Islet precursor cell (in vitro differentiated cells): ENCODE measurements at places on chromosomes 5 and 9.
A peak's percentile ranks its signal among the peaks of the same experiment; 100 is the strongest.

GRCh38 chr9:27541740-27542139, 12.1 kb upstream of the MOB3B start:
- DNase-seq = no peak

GRCh38 chr5:166962461-166962860, 1329.0 kb upstream of the WWC1 start:
- no peak for DNase-seq

GRCh38 chr5:68181039-68181599, 34.4 kb upstream of the PIK3R1 start:
- no peak for DNase-seq

DNA sequence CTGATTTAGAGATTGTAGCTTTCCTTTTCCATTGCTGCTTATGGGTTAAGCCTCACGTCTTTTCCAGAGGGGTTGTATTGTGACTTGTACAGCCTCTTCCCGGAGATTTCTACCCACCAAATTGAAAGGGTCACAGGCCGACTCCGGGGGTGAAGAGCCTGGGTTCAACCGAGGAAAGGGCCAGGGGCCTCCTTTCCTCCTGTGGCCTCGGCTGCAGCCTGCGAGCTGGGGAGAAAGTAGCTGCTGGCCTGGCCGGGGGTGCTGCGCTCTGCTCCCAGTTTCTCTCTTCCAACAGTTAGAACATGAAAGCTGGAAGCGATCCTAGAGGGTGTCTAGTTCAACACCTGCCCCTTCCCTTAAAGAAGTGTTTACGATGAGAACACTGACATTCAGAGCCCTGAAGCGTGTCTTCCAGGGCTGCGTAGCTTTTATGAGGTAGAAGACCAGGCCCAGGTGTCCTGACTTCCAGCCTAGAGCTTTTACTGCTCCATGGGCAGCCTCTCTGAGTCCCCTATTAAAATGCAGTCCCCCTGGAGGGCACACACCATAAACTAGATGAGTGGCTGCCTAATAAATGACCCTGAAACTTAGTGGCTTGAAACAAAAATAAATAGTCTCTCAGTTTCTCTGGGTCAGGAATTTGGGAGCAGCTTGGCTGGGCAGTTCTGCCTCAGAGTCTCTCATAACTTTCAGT, 56.9 kb downstream of the ACER2 start:
- DNase-seq = no peak

DNA sequence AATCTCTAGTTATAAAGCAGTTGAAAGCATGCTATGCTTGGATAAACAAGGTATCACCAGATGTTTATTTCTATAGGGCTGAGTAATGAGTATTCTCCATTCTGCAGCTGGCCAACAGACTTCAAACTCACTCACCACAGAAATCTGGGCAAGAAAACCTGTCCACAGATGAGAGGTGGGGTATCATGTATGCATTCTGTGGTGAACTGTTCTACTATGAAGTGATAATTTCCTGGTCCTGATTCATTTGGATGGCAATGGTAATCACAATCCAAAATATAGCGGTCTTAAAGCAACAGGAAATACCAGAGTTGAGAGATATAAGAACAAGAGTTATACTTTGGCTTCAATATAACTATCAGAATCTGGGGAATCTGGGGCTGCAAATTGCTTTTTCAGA, 65.9 kb upstream of the EFNA5 start:
- DNase-seq = no peak

DNA sequence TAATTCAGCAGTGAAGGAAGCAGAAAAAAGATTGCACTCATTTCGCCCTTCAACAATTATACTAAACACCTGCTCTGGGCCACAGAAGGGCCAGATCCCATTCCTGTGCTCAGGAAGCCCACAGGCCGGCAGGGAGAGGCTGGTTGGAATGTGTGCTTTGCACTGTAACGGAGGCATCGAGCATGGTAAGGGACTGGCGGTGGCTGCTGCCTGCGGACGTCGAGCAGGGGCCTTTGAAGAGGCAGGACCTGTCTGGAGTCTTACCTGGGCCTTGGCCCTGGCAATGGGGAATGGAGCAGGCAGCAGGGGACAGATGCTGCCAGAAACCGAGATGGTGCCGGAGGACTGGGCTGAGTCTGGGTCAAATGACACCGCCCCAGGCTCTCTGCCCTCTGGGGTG, 97.8 kb downstream of the KCNIP1 start:
- peak; percentile 78 for DNase-seq

GRCh38 chr9:92658611-92659010, 11.3 kb downstream of the IPPK start:
- DNase-seq = no peak

GRCh38 chr5:72474046-72474500, 33.1 kb downstream of the ZNF366 start:
- DNase-seq = no peak
